ENCODE measurements at places on chromosomes 2 and 18.

- DNase-seq, result no peak
Measured at GRCh38 chr2:42048299-42049220, 739 bp downstream of the PKDCC start.

- DNase-seq, result no peak
Measured at GRCh38 chr2:44433895-44434294, 72.1 kb downstream of the CAMKMT start.

DNA sequence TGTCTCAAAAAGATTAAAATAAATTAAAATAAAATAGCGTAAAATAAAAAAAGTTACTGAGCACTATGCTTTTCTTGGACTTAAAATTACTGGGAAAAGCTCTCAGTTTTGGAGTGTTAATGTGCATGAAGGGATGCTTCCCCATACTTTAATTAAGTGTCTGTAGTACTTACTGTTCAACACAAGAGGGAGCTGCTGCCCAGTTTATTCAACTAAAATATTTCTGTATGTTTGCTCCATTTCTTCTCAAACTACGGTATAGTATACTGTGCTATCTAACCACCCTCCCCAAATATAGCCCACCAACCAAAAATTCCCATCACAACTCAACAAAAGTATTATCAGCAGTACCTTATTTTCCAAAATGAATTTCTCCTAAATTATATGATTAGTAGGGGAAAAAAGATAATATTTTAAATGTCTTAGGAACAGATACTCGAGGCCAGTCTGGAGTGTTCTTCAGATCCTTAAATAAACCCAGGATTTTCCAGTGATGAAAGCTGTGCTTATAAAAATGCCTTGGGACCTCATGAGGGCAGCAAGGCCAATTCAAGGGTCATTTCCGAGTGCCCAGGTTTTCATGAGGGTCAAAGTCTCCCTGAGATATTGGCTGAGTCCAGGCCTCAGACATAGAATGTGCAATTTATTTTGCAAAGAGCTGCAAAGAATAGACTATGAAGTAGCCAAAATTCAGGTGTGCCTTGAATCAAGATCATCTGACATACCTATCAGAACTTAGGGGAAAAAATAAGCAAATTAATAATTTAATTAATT is 64.1 kb downstream of the CHRNA1 start:
- DNase-seq, result no peak

- no peak for DNase-seq
Measured at GRCh38 chr2:227939271-227940027, 68.0 kb downstream of the DAW1 start.

- no peak for DNase-seq
Measured at GRCh38 chr2:133438026-133438425, 130.2 kb downstream of the NCKAP5 start.

- DNase-seq, result no peak
Measured at GRCh38 chr2:118584877-118585276, 262.6 kb downstream of the EN1 start.

- DNase-seq, result no peak
Measured at GRCh38 chr2:50143822-50144575, 887.9 kb downstream of the NRXN1 start.

DNA sequence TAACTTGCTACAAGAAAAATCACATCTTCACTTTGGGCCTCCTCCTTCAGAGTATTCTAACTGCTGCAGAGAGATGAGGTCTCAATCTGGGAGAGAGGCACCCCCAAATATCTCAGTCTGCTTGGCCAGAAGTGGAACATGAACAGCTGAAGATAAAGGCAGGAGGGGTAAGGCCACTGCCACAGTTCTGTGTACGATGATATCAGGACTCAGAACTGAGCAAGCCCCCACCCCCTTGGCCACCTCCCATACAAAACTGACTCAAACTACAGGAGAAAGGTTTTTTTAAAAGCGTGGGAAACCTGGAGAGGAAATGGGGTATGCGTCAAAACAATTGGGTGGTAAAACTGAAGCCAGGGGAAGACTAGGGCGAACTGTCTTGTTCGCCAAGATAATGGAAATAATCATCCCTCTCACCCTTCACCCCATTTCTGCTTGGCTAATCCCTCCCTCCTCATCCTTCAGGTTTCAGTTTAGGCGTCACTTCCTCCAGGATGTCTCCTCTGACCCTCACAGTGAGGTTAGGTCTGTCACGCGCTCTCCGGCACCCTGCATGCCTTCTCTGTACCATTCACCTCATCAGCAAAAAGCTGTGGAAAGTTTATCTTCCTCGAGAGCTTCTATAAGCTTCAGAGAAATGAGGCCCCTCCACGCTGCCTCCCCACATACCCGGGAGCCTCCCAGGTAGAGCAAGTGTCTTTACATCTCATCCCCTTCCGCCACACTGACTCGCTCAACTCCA is 64.4 kb downstream of the SFXN5 start:
- no peak for DNase-seq

DNA sequence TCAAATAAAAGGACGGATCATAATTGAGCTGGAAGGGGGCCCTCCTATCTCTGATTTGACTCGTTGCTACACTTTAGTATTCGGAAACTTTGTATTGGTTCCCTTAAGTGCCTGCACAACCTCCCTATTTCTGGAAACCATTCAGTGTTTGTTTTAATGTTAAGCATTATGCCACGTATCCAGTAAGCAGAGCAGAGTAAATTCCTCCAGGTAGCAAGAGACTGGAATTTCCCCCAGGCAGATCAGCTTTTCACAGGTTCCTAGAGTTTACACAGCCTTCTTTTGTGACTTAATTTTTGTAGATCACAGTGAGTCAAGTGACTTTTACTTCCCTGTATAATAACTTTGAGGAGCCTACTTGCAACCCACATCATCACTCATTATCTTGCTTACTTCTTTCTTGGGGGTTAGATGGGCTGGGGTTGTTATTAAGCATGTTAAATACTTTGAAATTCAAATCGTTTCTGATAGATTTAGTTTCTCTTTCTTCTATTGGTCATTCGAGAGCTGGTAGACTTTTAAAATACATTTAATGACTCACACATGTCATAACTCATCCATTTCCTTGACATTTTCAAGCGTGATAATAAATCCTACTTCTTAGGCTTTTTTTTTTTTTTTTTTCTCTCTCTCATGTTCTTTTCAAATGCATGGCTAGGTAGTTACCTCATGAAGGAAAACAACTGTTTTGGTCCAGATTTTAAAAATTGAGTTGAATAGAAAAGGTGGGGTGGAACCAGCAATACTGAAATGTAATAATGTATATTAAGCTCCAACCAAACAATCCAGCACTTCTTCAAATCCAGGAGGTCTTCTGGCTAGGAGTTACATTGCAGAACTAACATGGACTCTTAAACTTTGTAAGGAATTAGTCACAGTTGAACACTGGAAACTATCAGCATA is 219.3 kb downstream of the NEDD4L start:
- DNase-seq, result no peak

DNA sequence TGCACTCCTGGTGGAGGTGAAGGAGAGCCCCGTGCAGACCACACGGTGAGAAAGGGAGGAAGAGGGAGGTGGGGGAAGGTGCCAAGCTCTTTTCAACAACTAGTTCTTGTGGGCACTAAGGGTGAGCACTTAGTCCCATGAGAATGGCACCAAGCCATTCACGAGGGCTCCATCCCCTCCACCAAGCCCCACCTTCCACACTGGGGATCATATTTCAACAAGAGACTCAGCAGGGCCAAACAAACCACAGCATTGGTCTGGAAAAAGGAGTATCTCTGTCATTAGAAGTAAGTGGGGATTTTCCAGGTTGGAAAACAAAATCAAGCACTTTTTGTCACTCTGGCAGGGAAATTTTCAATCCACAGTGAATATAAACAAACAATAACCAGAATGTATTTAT is 38.4 kb downstream of the ZAP70 start:
- DNase-seq, result no peak

DNA sequence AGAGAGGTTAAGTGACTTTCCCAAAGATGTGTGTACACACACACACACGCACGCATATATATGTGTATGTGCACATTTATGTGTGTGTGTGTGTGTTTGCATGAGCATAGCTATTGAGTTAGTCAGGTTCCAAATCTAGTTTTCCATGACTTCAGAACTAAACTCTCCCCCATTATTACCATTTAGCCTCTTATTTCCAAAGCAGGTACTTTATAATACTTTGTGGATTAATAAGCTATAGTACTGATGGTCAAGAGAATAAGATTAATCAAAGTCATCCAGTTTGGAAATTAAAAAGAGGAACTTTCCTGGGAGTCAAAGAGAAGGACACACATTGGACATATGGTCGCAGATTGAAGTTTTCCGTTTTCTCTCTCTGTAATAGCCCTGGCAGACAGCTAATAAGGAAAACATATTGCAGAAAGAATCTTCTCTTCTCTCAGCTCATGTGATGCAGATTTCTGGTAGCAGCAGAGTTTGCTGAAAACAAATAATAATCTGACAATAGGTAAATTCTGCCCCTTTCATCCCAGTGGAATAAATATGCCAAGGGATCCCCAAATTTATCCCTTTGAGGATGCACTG is 410.9 kb upstream of the TCF4 start:
- no peak for DNase-seq

DNA sequence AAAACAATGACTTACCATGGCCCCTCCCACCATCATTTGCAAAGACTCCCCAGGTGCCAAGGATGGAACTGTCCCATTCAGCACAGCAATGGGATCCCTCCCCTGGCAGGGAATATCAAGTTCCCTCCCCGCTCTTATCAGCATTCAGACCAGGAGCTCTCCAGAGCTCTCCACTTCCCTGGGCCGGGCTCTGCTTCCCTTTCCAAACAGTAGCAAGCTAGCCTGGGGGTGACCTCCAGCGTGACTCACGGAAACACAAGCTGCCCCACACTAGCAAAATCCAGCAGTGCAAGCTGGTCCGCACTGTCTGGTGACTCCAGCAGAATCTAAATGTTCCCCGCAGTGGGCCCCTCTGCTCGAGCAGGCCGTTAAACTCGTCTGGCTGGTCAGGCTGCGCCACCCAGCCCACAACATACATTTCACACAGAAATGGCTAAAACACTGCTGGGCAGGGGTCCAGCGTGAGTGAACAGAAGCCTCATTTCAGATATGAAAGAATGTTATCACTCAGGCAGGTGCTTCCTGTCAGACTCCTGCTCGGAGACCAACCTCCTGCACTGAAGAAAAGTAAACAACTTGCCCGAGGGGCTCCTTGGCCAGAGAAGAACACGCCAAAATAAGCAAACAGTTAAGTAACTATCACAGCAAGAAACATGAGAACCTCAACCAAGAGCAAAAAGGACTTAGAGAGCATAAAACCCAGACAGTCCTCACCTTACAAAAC is 33.9 kb downstream of the STAT1 start:
- DNase-seq, result peak; percentile 48
